ENCODE measurements at places on chromosomes 16 and 17. TPM values are rescaled to one million over a fixed set of nuclear protein-coding genes. Genes with fewer than 3 reads are reported as not detected.
A peak's percentile ranks its signal among the peaks of the same experiment; 100 is the strongest.

- no peak overlapping the region for H3K4me3 ChIP-seq
- DNase-seq: no peak
- no peaks in the 10 kb centered on the region for H3K36me3 ChIP-seq
- H3K4me1 ChIP-seq: no peaks in the 10 kb centered on the region
- no peak overlapping the region for H3K27ac ChIP-seq
These were observed 315.1 kb upstream of the EEF2KMT start for GRCh38 chr16:5412731-5413130.

DNA sequence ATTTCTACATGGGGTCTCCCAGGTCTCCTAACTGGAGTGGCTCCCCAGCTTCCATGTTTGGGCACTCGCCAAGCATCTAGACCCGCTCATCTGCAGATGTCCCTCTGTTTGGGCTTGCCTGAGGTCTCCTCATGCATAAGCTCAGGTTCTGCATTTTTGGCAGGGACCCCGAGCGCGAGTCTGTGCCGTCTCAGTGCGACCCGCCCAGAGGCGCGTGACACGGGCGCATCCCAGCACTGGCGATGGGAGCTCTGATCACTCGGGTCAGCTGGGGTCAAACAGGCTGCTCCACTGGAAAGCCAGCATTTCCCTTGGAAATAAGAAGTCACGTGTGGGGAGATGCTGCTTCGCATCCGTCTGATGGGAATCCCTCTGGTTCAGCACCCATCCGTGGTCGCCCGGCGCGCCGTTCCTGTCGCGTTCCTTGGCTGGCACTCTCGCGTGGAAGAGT is 56.9 kb upstream of the FASN start:
- no peak overlapping the region for H3K4me3 ChIP-seq
- H3K27me3 ChIP-seq: no peaks in the 10 kb centered on the region
- no peaks in the 10 kb centered on the region for H3K4me1 ChIP-seq
- no peak for DNase-seq
- H3K27ac ChIP-seq: no peak overlapping the region
- H3K36me3 ChIP-seq: no peaks in the 10 kb centered on the region

DNA sequence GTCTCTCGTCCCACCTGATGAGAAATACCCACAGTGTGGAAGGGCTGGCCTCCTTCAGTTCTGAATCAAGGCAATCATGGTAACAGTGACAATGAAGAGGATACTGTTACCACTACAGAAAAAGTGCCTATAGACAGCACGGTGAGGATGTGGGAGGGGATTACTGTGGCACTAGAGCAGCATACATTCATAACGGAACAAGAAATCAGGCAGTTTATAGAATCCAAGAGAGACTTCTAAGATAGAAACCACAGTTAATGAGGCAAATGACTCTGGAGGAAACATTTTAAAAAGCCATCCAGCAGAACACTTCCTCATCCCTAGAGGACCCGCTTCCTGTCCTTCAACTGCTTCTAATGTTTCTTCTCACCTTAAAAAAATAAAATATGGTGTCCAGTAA is 2.7 kb downstream of the RUSF1 start:
- no peaks in the 10 kb centered on the region for H3K27me3 ChIP-seq
- no peak overlapping the region for H3K27ac ChIP-seq
- DNase-seq: no peak
- H3K4me3 ChIP-seq: no peak overlapping the region
- H3K36me3 ChIP-seq: peaks cover under 1% of the 10 kb centered on the region

DNA sequence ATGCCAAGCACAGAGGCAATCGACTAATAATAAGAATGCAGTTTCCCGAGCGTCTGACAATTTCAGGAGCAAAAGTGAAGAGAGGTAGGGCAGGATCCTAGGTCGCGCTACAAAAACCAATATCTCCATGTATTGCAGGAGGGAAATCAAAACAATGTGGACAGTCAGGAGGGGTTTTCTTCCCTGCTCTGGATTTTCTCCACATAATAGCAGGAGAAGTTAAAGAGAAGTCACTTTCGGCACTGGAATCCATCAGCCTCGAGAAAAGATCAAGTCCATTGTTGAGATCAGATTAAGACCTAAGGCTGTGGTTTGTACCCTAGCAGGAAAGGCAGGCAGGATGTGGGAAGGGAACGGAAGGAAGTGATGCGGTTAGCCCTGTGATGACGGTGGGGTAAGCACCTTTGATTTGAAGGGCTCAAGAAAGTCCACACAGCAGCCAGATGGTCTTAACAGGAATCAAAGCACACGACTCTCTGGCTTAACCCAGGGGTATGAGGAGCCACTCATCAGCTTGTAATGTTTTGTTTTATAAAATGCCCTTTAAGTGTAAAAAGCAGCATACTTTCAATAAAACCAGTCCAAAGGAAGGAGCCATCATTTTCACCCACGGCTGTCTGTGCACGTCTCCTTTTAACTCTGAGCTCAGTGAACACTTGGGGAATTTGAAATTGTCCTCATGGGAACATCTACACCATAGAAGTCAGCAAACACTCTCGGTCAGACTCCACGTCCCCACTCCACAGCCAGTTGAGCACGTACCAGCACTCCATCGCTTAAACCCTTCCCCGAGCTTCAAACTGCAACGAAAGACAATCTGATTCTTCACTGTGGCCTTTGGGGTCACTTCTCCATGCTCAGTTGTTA is 15.8 kb upstream of the AKTIP start:
- H3K36me3 ChIP-seq: no peaks in the 10 kb centered on the region
- no peak overlapping the region for H3K4me3 ChIP-seq
- peak; percentile 80 for DNase-seq
- H3K4me1 ChIP-seq: no peaks in the 10 kb centered on the region
- H3K27me3 ChIP-seq: no peaks in the 10 kb centered on the region

- H3K27me3 ChIP-seq: no peaks in the 10 kb centered on the region
- H3K27ac ChIP-seq: no peak overlapping the region
- DNase-seq: no peak
- no peaks in the 10 kb centered on the region for H3K36me3 ChIP-seq
- H3K4me1 ChIP-seq: no peaks in the 10 kb centered on the region
- H3K4me3 ChIP-seq: no peak overlapping the region
These were observed 261.0 kb downstream of the SOX9 start for GRCh38 chr17:72381597-72382397.

- no peaks in the 10 kb centered on the region for H3K4me1 ChIP-seq
- DNase-seq: no peak
- no peaks in the 10 kb centered on the region for H3K27me3 ChIP-seq
These were observed 6.9 kb downstream of the LMF1 start for GRCh38 chr16:963913-964312.

DNA sequence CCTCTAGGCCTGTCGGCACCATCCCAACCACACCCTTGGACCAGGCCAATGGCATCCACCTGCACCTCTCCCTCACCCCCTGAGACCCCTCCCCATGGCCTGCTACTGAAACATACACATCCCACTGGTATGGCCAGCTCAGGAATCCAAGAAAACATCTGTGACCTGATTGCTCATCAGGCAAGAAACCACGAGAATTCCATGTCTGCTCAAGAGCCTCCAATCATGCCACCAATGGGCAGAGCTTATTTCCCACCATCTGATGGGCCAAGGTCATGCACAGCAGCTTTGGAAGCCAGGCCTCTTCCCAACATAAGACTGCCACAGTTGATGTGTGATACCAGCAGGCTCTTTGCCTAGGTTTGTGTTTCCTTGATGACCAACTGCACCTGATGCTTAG is 190.1 kb downstream of the C16orf78 start:
- no peaks in the 10 kb centered on the region for H3K27me3 ChIP-seq
- H3K27ac ChIP-seq: no peak overlapping the region
- DNase-seq: no peak
- H3K36me3 ChIP-seq: no peaks in the 10 kb centered on the region
- peaks cover 4% of the 10 kb centered on the region for H3K4me1 ChIP-seq

- no peaks in the 10 kb centered on the region for H3K27me3 ChIP-seq
- H3K4me1 ChIP-seq: peaks cover 44% of the 10 kb centered on the region
- no peak for DNase-seq
- H3K4me3 ChIP-seq: no peak overlapping the region
- peaks cover 55% of the 10 kb centered on the region for H3K36me3 ChIP-seq
- H3K27ac ChIP-seq: no peak overlapping the region
These were observed 7.5 kb downstream of the VEZF1 start for GRCh38 chr17:57980522-57980921.

LPO gene
- not detected for total RNA-seq

PYCARD gene
- total RNA-seq: 7.9 TPM

DNA sequence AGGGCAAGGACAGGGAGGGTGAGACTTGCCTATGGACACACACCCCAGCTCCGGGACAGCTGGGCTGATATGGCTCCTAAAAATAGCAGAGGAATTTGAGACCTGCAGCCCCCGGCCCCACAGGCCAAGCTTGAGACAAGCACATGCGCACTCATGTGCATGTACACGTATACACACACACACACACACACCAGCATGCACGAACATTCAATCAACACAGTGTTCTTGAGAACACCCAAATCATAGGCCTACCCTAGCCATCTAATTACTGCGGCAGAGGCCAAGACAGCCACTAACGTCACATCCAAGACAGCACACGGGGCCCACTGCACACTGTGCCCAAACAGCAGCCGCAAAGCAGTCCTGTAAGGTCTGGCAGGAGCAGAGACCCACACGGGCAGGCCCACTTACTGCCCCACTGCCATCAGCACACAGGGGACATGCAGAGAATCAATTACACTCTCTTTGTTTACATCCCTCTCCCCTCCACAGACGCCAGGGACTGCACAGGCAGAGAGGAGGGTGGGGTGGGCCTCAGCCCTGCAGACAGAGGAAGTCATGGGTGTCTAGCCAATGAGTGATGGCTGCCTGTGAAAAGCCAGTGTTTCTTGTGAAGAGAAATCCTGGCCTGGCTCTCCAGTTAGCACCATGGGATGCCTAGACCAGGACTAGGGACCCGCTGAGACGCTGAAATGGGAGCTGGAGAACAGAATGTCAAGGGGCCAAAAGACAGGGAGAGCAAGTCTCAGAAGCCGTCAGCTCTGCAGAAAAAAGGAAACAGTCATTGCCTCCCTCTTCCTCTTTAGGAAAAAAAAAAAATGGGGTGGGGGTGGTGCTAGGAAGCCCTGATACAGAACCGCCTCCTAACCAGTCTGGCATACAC is 39.3 kb downstream of the MYO18A start:
- DNase-seq: no peak
- no peaks in the 10 kb centered on the region for H3K4me1 ChIP-seq
- H3K27me3 ChIP-seq: no peaks in the 10 kb centered on the region
- H3K27ac ChIP-seq: peak overlapping the region; percentile 89

GRCh38 chr17:69501591-69502468 is 87.3 kb downstream of the MAP2K6 start:
- H3K27ac ChIP-seq: peak overlapping the region; percentile 53

DNA sequence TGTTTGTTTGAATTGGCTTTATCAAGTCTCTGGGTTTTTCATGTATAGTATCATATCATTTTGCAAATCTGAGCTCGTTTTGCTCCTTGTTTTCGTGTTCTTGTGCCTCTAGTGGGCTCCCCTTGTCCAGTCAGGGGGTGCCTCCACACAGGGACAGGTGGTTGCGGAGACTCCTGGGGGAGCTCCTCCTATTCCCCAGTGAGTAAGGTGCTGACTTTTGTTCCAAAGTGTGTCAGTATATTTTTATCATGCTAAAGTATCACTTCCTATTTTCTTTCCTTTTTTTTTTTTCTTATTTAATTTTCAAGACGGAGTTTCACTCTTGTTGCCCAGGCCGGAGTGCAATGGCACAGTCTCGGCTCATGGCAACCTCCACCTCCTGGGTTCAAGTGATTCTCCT is 30.3 kb upstream of the IL17C start:
- peaks cover 52% of the 10 kb centered on the region for H3K36me3 ChIP-seq
- H3K4me3 ChIP-seq: no peak overlapping the region
- H3K4me1 ChIP-seq: no peaks in the 10 kb centered on the region
- no peaks in the 10 kb centered on the region for H3K27me3 ChIP-seq
- no peak overlapping the region for H3K27ac ChIP-seq

CCL4L2 gene
- 0.39 TPM for total RNA-seq

DNA sequence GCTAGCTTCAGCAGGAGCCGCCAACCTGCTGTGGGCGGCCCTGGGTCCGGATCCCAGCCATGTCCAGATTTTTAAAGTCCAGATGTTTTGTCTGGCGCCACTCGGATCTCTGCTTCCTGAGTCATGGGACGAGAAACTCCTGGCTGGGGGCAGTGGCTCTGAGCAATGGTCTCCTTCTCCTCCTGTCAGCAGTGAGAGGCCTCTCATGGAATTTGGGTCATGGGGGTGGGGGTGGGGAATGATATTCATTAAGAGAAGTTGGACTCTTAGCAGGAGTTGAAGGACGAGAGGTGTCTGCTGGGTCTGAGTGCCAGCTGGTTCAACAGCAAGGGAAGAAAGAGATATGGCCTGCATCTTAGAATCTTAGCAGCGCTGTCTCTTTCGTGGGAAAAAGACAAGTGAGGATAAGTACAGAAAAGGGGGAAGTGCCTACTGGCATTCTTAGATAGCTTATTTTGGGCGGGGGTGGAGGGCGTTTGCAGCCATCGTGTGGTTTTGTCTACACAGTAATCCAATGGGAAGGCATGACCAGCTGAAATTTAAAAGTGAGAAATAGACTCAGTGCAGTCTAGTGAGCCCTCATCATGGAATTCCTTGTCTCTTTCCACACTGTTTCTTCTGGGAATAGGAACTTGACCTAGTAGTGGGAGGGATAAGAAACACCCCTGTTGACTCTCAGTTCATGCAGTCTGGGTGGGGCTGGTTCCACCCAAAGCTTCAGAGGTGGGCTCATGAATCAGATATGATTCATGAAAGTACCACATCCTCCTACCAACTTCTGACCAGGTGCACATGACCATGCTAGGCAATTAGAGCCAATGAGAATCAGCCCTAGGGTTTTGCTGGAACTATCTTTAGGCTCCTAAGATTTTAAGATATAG is 80.5 kb downstream of the MYH13 start:
- H3K4me3 ChIP-seq: peak overlapping the region; percentile 9
- peak; percentile 74 for DNase-seq
- H3K27ac ChIP-seq: no peak overlapping the region
- no peaks in the 10 kb centered on the region for H3K27me3 ChIP-seq
- no peaks in the 10 kb centered on the region for H3K4me1 ChIP-seq

DNA sequence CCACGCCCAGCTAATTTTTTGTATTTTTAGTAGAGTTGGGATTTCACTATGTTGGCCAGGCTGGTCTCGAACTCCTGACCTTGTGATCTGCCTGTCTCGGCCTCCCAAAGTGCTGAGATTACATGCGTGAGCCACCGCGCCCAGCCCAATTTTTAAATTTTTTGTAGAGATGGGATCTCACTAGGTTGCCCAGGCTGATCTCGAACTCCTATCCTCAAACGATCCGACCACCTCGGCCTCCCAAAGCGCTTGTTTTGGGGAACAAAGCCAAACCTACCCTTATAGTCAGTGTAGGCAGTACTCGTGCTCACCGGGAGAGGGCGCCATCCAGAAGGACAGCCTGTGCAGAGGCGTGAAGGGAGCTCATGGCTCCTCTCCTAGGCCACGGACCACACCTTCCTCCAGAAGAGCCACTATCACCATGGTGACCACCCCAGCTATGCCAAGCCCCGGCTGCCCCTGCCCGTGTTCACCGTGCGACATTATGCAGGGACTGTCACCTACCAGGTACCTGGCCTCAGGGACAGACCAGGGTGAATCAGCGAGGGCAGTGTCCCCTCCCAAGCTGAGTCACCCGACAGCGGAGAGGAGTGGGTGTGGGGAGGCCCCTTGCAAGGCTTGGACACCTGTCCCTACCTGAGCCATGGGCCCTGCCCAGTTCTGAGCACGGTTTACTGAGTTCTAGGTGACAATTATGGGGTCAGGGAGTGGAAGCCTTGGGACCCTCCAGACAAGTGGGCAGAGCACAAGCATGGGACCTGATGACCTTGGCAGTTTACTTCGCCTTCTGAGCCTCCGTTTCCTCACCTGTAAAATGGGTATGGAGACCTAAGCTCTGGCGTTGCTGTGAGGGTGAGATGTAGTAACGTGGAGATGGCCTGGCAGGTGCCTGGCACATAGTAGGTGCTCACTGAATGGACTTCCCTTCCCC is 13.7 kb downstream of the MYO15B start:
- DNase-seq: no peak
- H3K36me3 ChIP-seq: no peaks in the 10 kb centered on the region
- peaks cover 8% of the 10 kb centered on the region for H3K4me1 ChIP-seq
- H3K27me3 ChIP-seq: no peaks in the 10 kb centered on the region
- no peak overlapping the region for H3K4me3 ChIP-seq

ASB16 gene
- total RNA-seq: 8.3 TPM
